Nucleus accumbens (tissue), 56 donors: ENCODE measurements at places on chromosomes 7 and 10.

GRCh38 chr10:131514454-131514853 lies 202.9 kb upstream of the TCERG1L start:
- no peak for DNase-seq

GRCh38 chr10:74750848-74751274 lies 75.5 kb upstream of the KAT6B start:
- DNase-seq = no peak

- DNase-seq = no peak
Measured at GRCh38 chr7:3762146-3762831, 461.2 kb downstream of the SDK1 start.

- DNase-seq = no peak
Measured at GRCh38 chr10:20492447-20492846, 404.7 kb downstream of the NEBL start.
